ENCODE measurements at places on chromosomes 12 and 14.

GRCh38 chr12:71440345-71440762 is 756 bp downstream of the LGR5 start:
- DNase-seq: no peak

GRCh38 chr14:65184032-65184764 is 81.9 kb upstream of the MAX start:
- no peak for DNase-seq

- DNase-seq: no peak
Measured at GRCh38 chr14:23405096-23405495, 3.0 kb downstream of the MYH6 start.

GRCh38 chr12:49552014-49552413 is 13.2 kb downstream of the KCNH3 start:
- DNase-seq: no peak

DNA sequence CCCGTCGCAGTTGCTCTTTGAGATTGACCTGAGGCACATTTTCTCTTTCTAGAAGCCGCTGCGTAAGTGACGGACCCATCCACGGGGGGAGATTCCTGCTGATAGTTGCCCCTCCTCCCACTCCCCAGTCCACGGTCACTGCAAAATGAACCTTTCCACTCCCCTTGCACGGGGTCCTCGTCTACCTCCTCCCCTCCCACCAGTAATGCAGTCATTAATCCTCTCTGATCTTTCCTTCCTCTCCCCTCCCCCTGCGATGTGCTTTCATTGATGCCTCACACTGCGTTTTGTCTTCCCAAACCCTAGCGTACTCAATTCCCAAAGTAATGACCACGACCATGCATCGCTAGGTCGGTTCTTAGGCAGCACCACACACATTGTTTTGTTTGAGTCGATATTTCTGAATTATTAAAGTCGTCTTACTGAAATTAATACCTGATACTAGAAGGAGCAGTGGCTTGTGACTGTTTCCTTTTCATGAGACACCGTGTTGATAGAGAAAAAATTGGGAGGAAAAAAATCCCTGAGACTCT is 857 bp downstream of the ETNK1 start:
- DNase-seq: peak; percentile 19

GRCh38 chr12:81296556-81297305 is 218.9 kb downstream of the ACSS3 start:
- no peak for DNase-seq

DNA sequence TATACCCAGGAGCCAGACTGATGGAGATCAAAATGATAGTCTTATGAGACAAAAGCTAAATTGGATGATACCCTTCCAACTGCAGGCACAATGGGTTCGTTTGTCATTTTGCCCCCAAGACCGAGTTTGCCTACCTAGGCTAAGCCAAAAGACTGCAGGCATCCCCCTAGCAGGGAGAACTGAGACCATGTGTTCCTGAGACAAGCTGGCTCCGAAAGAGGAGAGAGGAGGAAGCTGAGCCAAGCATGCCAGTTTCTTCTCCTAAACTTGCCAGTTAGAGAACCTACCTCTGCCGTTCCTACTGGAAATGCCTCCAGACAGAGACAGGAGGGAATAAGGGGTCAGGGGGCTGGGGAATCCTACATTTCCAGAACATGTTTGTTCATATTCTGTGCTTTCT is 8.3 kb upstream of the ELK3 start:
- DNase-seq: no peak

DNA sequence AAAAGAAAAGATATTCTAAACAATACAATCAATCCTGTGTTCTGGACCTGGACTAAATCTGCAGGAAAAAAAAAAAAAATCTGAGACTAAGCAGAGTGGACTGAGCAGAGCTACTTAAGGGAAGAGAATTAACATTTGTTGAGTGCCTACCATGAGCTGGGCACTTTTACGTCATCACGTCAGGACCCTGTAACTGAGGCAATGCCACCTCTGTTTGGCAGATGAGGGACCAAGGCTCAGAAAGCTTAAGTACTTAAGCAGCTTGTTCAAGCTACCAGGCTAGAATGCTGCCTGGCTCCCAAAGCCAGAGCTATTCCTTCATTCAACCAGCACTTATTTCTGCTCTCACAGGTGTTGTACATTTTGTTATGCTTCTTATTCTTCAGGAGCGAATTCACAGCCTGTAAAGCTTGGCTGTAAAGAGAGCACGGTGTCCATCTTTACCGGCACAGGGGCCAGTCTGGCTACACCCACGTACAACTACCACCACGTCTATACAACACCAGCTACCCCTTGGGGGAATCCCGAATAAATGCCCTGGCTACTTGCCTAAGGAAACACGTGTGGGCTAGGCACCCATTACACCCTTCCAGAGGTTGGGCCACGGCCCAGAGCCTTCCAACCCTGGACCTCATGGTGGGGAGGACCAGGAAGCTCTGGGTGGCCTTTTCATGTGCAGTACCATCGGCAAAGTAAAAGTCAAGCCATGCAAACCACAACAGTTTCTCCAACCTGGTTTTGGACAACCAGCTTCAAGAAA is 27.0 kb downstream of the TMCC3 start:
- DNase-seq: no peak
